Activated CD4-positive, alpha-beta T cell treated with anti-CD3 and anti-CD28 coated beads, Interleukin-2, amount 50 U/mL, for 48 hours (primary cell): ENCODE measurements at places on chromosomes 5 and 9.
A peak's percentile ranks its signal among the peaks of the same experiment; 100 is the strongest.

DNA sequence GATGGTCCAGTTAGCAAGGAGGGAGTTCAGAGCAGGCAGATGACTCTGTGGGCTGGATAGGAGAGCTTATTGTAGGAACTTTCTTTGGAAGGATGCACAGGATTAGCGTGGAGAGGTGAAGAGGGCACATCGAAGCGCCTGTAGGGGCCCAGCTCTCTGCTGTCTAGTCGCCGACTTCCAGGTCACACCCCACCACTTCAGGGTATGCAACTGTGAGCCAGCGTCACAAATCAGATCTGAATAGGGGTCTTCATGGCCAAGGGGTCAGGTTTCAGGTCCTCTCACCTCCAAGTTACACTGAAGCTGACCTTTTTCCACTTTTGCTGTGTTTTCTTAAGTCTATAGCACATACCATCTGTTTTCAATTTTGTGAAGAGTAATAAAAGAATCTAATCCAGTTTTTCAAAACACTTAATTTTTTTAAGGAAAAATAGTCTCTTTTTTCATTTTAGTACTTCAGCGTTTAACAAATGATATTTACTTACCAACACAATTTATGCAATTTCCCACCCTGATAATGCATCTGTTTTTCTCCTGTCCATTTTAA is 364.2 kb upstream of the CLINT1 start:
- no peak for DNase-seq

DNA sequence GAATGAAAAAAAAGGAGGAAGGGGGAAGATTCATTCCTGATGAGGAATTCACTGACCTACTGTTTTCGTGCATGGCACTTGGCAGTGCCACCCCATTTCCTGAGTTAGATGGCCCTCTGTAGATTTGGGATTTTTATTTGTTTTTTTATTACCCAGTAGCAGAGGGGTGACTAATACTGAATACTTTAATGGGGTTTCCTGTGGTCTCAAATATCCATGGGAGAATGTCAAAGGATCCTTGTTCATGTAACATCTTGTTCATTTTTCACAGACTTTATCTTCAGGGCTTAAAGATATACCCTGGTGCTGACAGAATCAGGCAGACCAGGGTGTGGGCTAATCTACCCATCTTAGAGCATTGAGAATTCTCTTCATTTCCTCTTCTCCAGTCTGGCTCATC is 93.0 kb downstream of the MAMDC2 start:
- DNase-seq: no peak

DNA sequence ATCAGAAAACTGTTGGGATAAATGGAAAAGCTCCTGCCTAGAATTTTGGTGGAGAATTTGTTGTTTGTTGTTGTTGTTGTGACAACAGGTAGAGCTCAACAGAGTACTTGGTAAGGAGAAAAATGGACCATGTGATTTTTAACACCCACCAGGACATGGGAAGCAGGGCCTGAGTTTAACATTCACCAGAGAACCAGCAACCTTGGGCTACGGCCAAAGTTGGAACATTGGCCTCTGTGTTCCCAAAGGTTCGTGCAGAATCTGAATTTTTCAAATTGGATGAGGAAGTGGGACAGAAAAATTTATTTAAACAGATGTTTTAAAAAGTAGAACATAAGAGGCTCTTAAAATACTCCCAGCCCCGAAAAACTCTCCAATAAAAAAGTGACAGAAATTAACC is 127.0 kb downstream of the GNA14 start:
- no peak for DNase-seq

GRCh38 chr5:27962198-27962597 is 923.8 kb upstream of the CDH9 start:
- DNase-seq: no peak

DNA sequence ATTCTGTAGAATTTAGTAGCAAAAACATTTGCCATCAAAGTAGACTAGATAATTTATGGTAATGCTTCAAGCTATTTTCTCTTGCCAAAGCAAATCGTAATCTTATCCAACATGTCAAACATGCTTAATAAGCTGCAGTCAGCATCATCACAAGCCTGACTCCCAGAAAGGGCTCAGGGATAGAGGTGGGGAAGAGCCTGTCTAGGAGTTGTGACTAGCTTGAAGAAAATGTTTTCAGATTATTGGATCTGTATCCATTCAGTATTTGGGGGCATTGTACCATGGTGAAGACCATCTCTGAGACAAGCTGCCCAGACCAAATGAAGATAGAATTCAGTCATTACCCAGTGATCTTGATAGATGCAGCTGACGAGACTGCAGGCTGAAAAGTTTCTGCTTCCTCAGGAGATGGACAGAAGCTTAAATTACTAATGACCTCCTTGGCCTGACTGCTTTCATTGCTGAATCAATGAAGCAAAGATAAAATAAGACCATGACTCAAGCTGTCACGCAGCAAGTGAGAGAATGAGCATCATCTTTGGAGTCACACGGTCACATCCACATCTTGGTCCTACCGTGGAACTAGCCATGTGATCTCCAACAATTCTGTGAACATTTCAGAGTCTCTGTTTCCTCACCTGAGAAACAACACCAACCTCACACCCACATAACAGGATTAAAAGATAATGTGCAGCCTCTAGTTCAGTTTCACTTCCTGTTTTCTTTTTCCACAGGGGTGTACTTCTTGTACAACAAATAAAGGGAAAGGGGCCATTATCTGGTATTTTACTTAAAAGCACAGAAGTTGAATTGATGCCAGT is 9.4 kb downstream of the ERAP2 start:
- DNase-seq: no peak

- DNase-seq: no peak
These were observed 245.5 kb downstream of the AUH start for GRCh38 chr9:91116211-91116610.

DNA sequence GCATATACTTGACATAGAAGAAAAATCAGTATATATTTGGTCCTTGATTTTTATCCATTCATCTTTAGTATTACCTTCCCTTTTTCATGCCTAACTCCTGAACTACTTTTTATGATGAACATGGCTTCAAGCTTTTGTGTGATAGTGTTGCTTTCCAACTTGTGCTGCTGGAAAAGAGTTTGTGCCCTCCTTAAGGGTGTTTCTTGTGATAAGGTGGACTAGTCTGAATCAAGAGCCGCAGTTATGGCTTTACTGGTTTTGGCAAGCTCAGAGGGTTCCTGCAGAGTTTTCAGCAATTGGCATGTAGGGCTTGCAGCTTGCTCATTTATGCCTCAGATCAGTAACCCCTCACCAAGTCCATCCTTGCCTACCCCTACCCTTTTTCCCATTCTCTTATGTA is 20.5 kb downstream of the POLR3G start:
- DNase-seq: no peak

DNA sequence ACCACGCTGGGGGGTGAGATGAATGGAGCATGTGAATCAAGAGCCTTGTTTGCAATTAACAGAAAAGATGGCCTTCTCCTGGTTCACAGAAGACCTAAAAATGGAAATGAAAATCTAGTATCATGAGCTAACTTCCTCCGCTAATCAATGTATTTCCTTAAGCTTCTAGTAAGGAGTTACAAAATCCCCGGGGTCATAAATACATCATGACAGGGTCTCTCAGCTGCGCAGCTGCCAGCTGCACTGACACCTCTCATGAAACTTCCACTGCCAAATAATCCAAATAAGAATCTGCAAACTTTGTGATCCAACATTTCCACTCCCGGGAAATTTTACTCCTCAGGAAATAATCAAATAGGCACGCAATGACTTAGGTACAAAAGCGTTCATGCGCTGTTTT is 11.9 kb downstream of the MYO10 start:
- DNase-seq: no peak

GRCh38 chr5:117486879-117487391 is 912.3 kb upstream of the SEMA6A start:
- no peak for DNase-seq

- DNase-seq: no peak
These were observed 39.2 kb downstream of the PPIC start for GRCh38 chr5:122997294-122997693.

DNA sequence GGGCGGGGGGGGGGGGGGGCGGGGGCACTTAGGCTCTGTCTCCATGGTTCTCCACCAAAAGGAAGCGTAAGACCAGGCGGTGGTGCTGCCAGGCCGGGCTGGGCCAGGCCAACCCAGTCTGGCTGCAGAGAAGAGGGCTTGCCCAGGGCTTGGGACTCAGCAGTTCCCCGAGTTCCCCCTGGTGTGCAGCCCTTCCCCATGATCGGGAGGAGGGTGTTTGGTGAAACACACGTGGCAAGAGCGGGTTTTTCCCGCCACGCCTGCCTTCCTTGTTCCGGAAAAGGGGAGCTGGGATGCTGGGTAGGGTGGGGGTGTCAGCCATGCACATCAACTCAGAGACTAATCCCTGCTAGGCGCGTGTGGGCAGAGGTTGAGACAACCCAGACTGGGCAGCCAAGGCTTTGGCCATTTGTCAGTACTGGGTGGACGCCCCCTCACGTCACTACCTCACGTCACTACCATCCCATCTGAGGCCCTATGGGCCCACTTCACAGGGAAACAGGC is 32.9 kb downstream of the PRRX2 start:
- DNase-seq: peak; percentile 17

- no peak for DNase-seq
These were observed 669.9 kb downstream of the MTRR start for GRCh38 chr5:8538821-8539220.

DNA sequence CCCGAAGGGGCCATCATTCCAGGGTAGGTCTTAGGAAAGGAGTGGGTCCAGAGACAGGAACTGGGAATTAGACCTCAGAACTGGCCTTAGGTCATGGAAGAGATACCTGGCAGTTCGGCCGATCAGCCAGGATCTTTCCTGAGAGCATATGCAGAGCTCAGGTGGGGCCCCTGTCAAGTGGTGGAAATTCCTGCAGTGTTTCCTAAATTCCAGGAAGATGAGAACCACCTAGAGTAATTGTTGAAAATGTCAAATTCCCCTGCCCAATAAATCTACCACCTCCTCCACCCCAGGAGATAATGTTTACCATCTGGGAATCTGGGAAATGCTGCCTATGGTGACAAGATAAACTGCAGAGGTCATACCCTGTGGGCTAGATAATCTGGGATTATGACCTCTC is 14.6 kb downstream of the TMEM171 start:
- DNase-seq: no peak

DNA sequence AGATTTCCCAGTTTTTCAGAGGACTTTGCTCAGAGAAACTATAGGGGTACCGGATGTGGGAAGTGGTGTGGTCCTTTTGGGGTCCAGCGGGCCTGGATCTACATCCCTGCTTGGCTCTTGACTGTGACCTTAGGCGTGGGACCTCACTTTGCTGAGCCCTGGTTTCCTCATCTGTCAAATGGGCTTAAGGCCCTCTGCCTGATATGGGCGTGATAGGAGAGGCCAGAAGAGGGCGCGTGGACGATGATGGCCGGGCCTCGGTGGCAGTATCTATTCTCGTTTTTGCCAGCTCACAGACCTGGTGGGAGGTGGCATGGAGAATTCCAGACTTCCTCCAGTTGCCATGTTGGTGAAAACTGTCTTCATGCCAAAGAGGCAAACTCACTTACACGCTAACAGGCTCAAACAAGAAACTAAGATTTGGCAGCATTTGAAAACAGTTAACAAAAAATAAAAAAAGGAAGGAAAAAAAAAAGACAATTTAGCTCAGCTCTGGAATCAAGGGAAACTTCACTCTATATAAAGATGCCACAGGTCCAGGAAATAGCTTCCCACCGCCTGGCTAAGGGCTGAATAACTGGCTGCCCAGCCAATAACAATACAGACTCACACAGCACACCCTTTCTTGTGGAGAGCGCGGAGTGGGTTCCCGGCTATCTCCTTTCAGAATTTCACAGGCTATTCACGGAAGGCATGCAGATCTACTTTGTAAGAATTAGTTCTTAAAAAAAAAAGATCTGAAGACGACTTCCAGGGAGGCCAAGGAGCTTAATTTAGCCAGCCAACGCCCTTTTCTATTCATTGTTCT is 1.7 kb downstream of the SH3PXD2B start:
- no peak for DNase-seq

DNA sequence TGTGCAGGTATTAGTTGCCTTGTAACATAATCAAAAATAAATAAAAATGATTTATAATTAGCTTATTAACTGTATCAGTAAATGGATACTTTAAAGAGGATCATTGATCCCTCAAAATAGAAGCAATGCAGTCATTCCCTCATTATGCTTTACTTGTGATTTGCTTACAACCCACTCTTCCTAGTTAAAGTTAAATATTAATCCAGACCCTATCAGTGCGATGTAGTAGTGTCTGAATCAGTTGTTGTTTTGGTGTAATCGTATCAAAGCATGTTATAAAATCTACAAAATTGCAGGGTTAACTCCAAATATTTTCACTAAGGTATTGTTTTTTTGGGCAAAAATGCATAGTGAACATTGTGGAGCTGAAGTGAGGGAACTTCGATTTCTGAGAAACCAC is 17.6 kb downstream of the TENT4A start:
- no peak for DNase-seq

DNA sequence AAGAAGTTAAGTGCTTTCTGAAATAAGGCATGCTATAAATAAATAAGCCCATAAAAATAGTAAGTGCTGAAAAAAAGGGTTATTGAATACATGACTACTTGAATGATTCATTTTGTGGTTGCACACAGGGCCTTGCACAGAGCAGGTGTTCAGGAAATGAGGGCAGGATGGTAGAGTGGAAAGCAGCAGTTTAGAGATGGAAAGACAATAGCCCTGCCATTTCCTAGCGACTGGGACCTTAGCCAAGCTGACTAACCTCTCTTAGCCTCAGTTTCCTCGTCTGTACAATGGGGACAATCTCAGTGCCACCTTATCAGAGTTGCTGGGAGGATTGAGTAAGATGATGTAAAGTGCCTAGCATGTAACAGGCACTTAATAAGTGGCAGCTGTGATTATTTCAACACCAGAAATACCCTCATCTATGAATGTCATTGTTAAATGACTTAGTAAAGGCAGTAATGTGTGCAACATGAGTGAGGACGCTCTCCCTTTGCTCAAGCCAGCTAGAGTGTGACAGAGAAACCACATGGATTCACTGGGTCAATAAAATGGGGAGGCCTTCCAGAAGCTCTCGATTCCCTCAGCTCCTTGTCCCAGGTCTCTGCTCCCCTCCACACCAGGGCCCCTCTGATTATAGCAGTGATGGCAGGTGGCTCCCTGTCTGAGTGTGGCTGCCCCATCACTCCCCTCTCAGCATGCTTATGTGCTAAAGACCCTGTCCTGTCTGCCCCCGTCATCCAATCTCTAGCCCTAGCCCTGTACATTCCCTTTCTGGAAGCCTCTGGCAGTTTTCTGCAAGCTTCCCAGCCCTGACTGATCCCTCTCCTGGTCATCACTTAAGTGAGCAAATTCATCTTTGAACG is 16.0 kb upstream of the PHF19 start:
- no peak for DNase-seq

DNA sequence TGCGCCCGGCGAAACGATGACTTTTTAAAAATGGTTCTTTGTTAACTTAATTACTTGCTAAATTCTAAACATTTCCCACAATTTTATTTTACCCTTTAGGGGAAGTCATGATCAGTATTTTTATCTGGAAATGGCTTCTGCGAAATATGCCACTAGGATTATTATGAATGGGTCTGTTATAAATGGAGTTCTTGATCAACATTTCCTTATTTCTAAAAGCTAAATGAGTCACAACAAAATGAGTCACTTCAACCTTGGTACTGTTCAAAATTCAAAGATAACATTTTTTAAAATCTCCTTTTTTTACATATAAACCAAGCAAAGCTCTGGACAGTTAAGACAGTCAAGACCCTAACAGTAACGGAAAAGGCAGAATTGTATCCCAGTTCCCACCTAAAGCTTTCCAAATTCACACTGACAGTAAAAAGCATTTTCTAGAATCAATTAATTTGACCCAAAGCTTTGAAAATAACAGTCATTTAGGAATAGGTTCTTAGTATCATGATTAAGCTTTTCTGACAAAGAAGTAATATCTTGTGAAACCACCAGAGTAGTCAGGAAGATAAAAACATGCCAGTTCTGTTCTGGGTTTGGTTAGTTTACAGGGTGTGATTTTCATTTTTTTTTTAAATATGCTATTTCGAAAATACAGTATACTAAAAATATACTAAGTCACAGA is 81.7 kb downstream of the LHFPL2 start:
- DNase-seq: no peak
